ENCODE measurements at places on chromosomes 13 and 19.
A peak's percentile ranks its signal among the peaks of the same experiment; 100 is the strongest.

DNA sequence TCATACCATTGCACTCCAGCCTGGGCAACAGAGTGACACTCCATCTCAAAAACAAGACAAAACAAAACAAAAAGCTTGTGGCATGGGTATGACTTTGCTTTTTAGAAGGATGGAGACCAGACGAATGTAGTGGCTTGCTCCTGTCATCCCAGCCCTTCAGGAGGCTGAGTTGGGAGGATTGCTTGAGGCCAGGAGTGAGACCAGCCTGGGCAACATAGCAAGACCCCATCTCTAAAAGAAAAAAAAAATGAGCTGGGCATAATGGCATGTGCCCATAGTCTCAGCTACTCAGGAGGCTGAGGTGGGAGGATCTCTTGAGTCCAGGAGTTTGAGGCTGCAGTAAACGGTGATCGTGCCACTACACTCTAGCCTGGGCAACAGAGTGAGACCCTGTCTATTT lies 16.4 kb upstream of the SELENOW start:
- DNase-seq, result no peak

DNA sequence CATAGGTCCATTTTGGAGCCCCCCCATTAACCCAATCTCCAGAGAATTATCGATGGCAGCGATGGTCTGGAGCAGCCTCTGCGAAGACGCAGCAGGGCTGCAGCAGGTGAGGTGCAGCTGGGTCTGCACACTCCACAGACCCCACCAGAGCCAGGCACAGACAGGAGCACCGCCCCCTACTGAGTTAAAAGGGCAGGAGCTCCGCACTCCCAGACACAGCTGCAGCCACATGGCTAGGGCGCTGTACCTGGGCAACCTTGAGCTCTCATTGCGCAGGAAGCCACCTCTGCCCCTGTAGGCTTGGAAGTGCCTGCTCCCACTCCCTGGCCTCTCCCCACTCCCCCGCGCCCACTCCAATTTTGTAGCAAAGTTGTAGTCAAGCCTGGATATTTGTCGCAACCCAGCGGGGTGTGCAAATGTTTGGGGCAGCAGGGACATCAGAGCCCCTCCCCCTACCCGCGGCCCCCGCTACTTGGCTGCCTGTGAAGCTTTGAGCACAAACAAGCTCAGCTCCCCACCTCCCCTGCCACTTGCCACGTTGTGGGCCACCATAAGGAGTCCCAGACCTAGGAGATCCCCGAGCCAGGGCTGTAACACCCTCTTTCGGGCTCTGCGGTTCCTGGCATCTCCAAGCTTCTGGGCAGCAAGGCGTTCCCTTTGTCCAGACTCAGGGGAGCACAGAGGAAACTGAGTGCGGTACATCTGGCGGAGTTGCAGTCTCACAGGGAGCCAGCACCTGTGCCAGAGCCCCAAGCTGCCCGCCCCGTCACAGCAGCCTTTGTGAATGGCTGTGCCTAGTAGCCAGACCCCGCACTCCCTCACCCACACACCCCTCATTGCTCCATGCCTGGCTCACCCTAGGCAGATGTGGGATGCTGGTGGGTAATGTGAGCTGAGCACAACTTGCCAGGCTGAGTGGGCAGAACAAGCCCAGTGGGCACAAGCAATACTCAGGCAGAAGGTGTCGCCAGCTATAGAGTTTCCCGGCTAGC lies 949.7 kb upstream of the SLITRK1 start:
- DNase-seq, result no peak

GRCh38 chr19:49546825-49547565 lies 19.2 kb downstream of the RCN3 start:
- peak; percentile 37 for DNase-seq

GRCh38 chr13:78841358-78841963 lies 182.5 kb upstream of the OBI1 start:
- DNase-seq, result no peak

DNA sequence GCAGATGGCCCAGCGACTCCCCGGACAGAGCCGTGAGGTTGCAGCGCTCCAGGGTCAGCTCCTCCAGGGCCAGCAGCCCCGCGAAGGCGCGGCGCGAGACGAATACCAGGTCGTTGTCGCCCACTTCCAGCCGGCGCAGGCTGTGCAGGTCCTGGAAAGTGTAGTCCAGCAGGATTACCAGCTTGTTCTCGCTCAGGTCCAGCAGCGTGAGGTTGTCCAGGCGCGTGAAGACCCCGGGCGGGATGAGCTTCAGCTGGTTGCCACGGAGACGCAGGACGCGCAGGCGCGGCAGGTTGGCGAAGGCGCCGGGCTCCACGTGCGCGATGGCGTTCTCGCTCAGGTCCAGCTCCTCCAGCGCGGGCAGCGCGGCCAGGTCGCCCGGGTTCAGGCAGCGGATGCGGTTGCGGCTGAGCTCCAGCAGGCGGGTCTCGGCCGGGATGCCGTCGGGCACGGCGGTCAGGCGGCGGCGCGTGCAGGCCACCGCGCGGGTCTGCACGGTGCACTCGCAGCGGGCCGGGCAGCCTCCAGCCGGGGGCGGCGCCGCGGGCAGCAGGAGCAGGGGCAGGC lies 9.3 kb upstream of the PEAK3 start:
- DNase-seq, result no peak

DNA sequence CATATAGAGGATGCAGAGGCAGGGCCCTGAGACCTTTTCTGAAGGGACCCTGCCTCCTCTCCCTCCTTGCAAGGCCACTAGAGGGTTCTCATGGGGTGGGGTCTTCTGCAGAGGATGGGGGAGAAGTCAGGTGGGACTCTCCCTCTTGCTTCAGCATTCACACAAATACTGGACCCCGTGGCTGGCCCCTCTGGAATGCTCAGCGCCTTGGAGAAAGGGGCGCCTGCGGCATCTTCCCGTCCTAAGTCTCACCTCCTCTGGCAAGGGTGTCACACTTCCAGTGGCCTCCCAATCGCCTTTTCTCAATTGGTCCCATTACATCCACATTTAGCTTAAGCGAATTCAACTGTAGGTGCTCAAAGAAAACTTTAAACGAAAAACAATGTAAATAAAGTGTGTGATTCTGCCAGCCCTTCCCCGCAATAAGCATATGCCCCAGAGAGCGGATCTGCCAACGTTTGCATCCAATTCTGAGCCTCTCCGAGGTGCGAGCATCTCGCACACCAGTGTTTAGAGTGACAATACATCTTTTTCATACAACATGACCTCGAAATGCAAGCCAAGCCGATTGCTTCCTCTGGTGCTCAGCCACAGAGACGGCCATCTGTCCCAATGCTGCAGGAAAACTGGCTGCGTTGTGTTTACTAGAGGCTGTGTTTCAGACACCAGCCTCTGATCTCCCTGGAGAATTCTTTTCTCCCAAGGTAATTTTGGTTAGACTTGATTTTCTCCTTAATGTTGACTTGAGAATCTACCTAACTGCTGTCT lies 69.1 kb upstream of the WASF3 start:
- DNase-seq, result no peak

GRCh38 chr13:28324181-28324789 lies 170.6 kb downstream of the FLT1 start:
- peak; percentile 20 for DNase-seq

- DNase-seq, result no peak
These were observed 760.7 kb upstream of the SLITRK6 start for GRCh38 chr13:86559901-86560300.

- DNase-seq, result no peak
These were observed 25.7 kb upstream of the FREM2 start for GRCh38 chr13:38661010-38661675.

DNA sequence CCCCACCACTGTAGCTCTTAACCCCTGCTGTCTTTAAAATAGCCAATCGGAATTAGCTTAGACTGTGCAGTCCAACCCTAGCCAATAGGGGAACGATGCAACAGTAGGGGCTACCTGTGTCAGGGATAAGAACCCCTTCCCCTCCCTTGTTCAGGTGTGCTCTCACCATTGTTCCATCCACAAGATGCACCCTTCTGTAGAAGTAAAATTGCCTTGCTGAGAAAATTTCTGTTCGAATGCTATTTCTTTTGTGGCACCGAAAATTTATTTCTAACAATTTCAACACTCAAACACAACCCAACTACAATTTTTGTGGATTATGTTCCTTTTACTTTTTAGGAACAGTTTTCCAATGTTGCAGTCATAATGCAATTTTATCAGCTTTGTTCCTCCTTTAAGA lies 3.6 kb upstream of the ZNF583 start:
- DNase-seq, result no peak

GRCh38 chr13:30477346-30478195 lies 11.8 kb upstream of the HMGB1 start:
- DNase-seq, result no peak

DNA sequence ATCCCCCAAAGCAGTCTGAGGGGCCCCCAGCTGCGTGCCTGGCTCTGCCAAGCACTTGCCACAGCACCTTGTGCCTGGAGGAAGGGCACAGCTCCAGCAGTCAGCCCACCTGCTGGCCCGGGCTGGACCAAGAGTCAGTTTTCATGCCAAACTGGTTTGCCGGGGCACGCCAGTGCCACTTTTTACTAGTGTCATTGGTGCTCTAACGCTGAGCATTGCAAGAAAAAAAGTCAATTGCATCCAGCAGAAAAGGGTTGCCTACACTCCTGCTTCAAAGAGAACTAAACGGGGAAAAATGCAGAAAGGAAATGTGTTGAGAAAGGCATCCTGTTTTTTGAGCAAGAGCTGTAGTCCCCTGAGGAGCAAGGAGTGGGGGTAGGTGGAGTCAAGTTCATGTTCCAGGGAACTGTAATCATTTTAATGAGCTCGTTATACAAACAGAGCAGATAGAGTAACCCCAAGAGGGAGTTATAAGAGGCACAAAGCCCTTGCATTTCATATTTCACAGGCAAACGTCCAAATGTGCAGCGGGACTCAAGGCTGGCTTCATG lies 68.4 kb downstream of the F2RL3 start:
- DNase-seq, result no peak

DNA sequence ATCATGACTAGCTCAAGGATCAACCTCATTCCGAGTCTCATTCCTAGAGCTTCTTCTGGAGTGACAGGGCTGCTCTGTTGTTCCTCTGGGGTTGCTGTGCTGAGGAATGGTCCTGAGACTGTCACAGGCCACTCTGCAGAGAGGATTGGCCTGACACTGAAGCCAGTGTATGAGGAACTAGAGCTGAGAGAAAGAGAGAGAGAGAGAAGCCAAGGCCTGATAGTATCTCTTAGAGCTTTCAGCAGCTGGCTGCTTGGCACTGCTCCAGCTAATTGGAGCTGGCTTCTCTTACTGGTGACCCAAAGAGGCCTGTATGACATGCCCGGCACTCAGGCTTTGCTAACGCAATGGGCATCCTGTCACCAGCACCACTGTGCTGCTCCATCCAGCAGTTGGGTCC lies 73.4 kb upstream of the FLT1 start:
- DNase-seq, result no peak

GRCh38 chr19:18697680-18698079 lies 14.2 kb downstream of the CRTC1 start:
- no peak for DNase-seq
